Fibroblast of the aortic adventitia (primary cell): ENCODE measurements at places on chromosomes 5 and 9.

- DNase-seq = no peak
Measured at GRCh38 chr5:127111112-127111511, 37.8 kb upstream of the C5orf63 start.

- peak; percentile 88 for DNase-seq
Measured at GRCh38 chr9:133417541-133418461, at the start of gene REXO4. Gene REXO4 (minus strand): TSS chr9:133418010. CDS start chr9:133417844, 166 bp downstream.

GRCh38 chr5:172860520-172861443 lies 26.7 kb downstream of the ERGIC1 start:
- DNase-seq = peak; percentile 91

- peak; percentile 23 for DNase-seq
Measured at GRCh38 chr9:120481248-120481647, 98.7 kb downstream of the CDK5RAP2 start.

- DNase-seq = no peak
Measured at GRCh38 chr5:136123236-136123768, 9.3 kb upstream of the SMAD5 start.

DNA sequence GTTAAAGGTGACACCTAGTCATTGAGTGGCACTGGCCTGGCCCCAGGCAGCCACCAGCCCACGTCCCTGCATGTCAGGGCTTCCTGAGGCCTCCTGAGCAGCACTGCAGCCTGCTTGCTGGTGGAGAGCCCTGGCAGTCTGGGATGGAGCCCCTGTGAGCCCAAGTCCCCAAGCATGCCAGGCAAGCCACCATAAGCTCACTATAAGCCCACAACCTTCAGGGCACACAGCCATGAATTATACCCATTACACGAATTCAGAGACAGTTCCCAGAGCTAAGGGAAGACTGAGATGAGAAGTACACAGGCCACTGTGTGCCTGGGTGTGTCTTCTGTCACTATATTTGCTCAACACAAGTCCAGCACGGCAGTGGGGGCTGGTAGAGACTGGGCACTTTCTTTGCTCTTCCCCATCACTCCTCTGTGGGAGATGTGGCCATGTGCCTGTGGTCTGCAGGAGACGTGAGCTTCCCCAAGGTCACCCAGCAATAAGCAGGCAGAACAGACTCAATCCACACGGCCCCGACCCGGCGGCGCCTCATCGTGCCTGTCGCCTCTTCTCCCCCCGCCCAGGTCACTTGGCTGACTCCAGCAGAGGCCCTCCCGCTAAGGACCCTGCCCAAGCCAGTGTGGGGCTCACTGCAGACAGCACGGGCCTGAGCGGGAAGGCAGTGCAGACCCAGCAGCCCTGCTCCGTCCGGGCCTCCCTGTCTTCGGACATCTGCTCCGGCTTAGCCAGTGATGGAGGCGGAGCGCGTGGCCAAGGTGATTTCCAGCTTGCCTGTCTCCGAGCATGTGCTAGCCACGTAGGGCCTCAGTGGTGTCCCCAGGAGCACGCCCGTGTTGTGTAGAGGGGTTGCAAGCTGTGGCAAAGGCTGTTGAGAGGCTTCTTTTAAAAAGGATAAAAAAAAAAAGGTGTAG lies 114.8 kb downstream of the WNK2 start:
- no peak for DNase-seq

DNA sequence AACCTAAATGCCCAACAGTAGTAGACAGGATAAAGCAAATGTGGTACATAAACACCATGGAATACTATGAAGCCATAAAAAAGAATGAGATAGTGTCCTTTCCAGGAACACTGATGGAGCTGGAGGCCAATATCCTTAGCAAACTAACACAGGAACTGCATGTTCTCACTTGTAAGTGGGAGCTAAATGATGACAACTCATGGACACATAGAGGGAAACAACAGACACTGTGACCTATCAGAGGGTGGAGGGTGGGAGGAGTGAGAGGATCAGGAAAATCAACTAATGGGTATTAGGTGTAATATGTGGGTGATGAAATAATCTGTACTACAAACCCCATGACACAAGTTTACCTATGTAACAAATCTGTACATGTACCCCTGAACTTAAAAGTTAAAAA lies 505.7 kb downstream of the RAB3C start:
- DNase-seq = no peak

DNA sequence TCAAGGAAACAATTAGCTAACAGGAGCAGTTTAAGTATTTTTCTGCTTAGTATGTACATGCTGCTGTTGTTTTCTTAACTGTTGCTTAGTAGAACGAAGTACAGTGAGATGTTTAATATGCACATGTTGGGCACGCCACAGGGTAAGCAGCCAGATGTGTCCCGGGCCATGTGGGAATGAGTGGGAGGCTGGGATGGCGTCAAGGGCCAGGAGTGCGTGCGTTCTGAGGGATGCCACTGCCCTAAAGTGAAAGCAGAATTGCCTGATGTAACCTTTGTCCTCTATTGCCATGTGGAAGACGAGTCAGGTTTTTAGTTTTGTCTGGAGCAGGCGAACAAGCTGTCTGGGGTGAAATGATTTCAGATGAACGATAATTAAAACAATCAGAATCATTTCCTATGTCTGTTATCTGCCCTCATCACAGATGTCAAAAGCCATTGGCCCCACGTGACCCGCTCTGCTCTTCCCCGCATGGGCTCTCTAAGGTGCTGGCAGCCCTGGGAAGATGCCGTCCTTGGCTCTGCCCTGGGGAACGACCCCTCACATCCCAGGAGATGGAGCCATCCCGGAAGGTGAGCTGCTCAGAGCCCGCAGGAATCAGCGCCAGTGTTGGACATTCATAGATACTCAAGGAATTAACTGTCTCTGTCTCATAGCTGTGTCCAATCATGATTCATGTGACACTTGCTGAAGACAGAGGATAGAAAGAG lies 356.6 kb upstream of the IRX4 start:
- no peak for DNase-seq

- DNase-seq = no peak
Measured at GRCh38 chr5:88664645-88665044, 218.3 kb downstream of the MEF2C start.

- no peak for DNase-seq
Measured at GRCh38 chr5:115471345-115472063, 73.1 kb downstream of the FEM1C start.

- DNase-seq = peak; percentile 22
Measured at GRCh38 chr5:134420343-134420742, 8.7 kb upstream of the CDKN2AIPNL start.

DNA sequence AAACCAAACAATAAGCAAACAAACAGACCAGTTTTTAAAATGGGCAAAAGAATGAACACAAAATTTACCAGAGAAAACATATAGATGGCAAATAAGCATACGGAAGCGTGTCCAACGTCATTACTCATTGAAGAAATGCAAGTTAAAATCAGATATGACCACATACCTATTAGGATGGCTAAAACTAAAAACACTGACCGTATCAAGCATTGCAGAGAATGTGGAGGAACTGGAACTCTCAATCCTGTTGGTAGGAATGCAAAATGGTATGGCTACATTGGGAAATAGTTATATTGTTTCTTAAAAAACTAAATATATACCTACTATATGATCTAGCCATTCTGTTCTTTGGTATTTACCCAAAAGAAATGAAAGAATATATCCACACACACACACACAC lies 129.4 kb upstream of the ACO1 start:
- no peak for DNase-seq
